IMR-90 (cell line): ENCODE measurements at places on chromosomes 13 and 19. TPM values are rescaled to one million over a fixed set of nuclear protein-coding genes. Genes with fewer than 3 reads are reported as not detected.

The PALM gene
- 2.2 TPM in 2 replicates for total RNA-seq

The ZNF99 gene
- not detected in 2 replicates for total RNA-seq

The CD209 gene
- not detected in 2 replicates for total RNA-seq

The NTF4 gene
- total RNA-seq, result 0.18 TPM in 1 of 2 replicates, not detected in the other

DNA sequence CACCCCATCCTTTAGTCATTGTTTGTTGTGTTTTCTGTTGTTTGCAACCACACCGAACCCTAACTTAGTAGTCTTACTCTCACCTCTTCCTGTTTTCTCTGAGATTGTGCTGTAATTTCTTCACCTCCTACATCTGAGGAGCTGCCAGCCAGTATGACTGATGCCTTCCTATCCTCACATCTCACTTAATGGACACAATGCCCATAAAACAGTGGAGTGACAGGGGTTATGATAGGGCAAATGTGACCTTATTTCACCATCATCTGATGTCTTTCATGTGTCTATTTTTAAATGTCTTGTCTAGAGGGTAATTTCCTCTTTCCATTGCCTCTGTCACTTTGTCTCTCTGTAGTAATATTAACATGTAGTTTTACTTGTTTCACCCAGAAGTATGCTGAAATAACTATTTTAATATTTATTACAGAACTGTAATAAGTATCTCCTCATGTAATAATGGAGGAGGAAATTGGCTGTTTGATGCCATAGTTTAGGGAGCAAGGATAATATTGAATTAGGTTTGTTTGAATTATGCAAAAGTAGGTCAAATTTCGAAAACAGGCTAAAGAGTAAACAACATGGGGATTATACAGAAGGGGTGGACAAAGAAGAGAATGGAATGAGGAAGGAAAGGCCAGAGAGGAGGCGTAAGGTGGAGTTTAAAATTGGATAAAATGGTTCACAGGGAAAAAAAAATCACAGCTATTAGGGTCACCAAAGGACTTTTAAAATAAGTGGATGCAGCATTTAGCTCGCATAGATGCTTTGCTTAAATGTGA lies 103.5 kb upstream of the SPRY2 start:
- no peak for DNase-seq

GRCh38 chr19:45667620-45668341 lies at the start of gene GIPR:
Gene GIPR, plus strand, starts transcription at chr19:45668221. Its CDS starts 1,300 bp downstream, at chr19:45669521.
- peak; percentile 38 for DNase-seq

DNA sequence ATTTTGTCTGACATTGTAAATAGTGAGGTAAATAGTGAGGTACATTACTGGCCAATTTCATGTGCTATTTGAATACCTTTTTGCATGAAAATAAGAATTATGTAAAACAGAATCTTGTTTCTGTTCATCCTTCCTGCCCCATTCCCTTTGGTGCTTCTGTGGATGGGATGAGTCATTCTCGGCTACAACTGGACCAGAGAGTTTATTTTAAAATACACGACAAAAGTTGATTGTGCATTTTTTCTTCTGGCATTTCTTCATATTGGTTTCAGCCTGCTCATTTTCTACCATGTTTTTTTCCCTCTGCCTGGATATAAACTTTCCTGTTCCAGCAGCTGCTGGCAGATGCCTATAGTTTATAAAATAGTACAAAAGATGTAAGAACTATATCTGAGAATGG lies 107.5 kb downstream of the CYSLTR2 start:
- peak; percentile 58 for DNase-seq

DNA sequence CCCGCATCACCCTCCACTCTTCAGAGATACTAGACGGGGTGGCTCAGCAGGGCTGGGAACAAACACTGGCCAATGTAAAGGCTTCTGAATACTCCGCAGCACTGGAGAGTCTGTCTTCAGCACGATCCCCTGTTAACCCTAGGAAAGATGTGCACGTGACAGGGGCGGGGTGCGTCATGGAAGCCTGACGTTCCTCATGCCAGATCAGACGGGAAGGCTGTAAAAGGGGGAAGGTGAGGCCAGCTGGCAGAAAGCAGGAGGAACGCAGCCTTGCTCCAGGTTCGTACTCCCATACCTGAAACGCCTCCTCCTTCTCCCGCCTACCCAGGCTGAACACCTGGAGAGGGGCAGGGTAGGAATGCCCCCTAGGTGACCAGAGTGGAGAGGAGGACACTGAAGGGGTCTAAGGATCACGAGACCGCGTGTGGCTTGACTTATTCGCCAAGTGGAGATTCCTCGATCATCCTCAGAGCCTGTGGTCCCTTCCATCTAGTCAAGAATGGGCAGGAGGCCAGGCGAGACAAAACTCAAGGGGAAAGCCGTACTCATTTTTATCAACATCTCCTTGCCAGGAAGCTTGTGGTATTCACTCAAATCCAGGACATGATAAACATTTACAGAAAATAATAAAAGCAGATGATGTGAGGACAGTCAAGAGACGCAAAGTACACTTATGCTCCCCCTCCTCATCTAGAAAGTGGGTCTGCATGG lies 18.2 kb upstream of the FFAR2 start:
- DNase-seq, result no peak

DNA sequence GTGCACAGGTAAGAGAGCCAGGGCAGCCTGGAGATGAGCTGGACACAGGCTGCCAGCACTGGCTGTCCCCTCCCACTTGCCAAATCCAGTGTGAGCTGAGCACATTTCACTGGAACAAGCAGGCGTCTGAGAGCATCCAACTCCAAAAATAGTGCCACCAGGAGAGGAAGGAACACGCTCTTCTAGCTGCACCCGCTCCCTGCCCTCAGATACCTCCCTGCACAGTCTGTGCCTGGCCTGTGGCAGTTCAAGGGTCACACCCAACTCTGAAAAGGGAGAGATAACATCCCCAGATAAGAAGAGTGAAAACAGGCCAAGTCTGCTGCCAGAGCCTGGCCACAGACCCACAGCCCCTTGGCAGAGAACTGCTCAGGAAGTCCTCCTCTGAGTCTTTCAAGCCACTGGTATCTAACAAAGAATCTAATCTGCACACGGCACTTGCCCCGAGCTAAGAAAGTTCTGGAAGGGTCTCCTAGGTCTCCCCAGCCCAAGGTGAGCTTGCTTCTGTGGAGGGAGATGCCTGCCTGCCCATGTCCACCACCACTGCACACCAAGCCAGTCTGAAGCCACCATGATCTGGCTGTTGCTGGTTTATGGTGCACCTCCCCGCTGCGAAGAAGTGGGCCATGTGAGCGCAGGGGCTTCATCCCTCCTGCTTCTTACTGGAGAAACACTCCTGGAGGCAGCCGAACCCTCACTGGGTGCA lies 14.7 kb downstream of the ELL start:
- no peak for DNase-seq

GRCh38 chr19:15945301-15945700 lies 3.5 kb upstream of the OR10H4 start:
- no peak for DNase-seq

GRCh38 chr13:84567848-84568247 lies 685.6 kb upstream of the SLITRK1 start:
- no peak for DNase-seq

GRCh38 chr19:41584260-41584810 lies 8.4 kb downstream of the CEACAM21 start:
- DNase-seq, result no peak

- DNase-seq, result peak; percentile 67
Observed at GRCh38 chr13:95300625-95301182, 547 bp downstream of the ABCC4 start.
